H9 (cell line): ENCODE measurements at places on chromosomes 1 and 21.

DNA sequence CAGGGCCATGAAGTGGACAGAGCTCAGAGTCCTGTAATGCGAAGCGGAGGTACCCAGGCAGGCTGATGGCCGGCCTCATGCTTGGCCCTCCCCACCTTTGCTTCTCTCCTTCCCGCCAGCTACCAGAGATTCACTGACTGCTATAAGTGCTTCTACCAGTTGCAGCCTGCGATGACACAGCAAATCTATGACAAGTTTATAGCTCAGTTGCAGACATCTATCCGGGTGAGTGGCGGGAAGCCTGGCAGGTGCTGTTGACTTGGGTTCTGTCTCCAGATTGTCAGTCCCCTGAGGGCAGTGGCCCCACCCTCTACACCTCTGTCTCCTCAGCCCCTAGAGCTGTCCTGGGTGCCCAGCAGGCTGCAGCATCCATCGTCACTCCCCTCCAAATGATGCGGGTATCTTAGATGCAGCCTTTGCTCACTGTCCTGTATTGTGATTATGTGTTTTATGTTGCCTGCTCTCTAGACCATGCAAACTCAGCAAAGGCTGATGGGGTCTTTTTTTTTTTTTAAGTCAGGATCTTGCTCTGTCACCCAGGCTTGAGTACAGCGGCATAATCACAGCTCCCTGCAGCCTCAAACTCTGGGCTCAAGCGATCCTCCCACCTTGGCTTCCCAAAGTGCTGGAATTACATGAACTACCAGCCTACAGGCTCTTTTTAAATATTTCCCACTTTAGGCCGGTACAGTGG lies 9.6 kb upstream of the BGLAP start:
- no peak for DNase-seq

GRCh38 chr1:240284656-240285414 lies 193.2 kb downstream of the FMN2 start:
- no peak for DNase-seq

DNA sequence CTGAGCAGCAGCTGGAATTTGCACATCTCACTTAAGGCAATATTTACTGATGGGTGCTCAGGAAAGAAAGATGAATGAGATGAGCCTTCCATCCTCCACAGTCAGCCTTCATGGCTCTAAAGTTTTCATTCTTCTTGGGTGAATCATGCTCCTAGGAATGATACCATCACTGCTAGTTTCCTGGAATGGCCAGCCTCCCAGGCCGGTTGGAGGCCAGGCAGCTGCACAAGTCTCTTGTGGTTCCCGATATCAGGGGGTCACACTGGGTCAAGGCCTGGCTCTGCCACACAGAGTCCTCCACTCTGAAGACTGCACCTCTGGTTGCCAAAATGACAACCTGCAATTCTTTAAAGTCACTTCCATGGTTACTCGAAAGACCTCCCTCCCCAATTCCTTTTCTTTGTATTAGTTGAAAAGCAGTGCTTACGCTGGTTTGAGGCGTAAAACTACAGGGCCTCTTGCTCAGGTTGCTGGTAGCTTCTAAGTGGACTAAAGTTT lies 46.2 kb upstream of the PALMD start:
- DNase-seq = no peak

- DNase-seq = no peak
Observed at GRCh38 chr21:33266789-33267135, 595 bp downstream of the IL10RB start.

DNA sequence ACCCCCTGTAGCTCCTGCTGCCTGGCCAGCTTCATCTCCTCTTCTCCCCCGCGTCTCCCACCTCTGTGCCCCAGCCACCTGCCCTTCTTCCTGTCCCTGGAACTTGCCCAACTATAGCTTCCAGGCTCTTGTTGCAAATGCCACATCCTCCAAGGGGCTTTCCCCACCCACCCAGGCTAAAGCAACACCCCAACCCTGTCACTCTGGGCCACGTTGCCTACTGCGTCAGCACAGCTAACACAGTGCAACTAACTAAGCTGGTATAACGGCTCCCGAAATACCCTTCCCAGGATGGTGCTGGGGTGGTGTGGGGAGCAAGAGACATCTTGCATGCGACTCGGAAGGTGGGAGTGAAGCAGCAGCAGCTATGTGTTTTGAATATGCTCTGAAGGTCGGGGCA lies 19.7 kb downstream of the CAMK2N1 start:
- no peak for DNase-seq

DNA sequence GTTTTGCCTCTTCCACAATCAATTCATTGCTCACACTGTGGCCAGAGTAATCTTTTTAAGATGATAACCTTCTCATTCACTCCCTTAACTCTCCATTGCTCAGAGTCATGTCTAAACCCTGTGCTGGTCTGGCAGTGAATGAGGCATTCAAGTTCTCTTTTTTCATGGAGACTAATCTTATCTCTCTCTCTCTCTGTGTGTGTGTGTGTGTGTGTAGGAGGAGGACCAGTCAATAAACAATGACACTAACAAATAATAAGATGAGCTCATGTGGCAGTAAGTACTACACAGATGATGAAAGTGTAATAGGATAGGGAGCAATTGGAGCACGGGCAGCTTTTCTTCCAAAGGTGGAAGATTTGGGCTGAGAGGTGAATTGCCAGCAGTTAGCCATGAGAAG lies 122.0 kb upstream of the B3GALT2 start:
- no peak for DNase-seq
